ENCODE measurements at places on chromosomes 3 and 15.

- peak; percentile 58 for DNase-seq
Observed at GRCh38 chr3:9890249-9891071, at the start of gene JAGN1. TSS of gene JAGN1 (plus strand) at chr3:9890610. CDS start at chr3:9890723, 113 bp downstream.

GRCh38 chr3:186845756-186846155 is 3.2 kb downstream of the ADIPOQ start:
- DNase-seq = no peak

DNA sequence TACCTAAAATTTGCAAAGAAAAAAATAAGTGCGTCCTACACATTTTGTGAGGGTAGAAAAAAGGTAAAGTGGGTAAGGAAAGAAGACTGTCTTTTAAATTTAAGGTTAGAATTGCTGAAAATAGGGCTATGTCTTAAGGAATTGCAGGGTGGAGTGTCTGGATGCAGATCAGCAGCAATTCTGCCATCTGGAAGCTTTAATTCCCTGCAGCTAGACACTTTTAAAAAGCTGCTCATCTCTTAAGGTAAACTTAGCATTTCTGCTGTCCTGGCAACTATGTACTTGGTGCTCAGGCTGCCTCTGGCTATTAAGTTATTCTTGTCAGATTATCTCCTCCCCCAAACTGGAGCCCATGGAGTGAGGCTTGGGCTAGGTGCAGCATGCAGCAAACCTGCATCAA is 420.2 kb downstream of the SI start:
- no peak for DNase-seq

GRCh38 chr3:37093481-37093880 is 80.9 kb downstream of the LRRFIP2 start:
- no peak for DNase-seq

GRCh38 chr3:171260899-171261298 is 199.3 kb downstream of the TNIK start:
- DNase-seq = no peak

DNA sequence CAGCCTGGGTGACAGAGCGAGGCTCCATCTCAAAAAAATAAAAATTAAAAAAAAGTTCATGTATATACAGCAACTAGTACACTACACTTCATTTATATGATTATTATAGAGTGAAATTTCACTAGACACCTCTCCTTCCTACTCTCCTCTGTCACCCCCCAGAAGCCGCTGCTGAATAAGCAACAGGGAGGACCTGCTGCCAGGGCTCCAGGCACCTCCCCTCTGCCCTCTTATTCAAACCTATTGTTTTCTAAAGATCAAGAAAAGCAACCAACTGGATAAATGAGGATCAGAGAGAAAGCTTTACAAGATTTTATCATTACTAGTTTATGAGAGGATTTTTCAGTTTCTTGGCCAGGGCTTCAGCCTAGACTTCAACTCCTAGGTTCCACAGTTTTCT is 71.5 kb downstream of the DHX30 start:
- no peak for DNase-seq

GRCh38 chr3:156400062-156400461 is 154.9 kb downstream of the SSR3 start:
- no peak for DNase-seq
